Fibroblast of lung (primary cell): ENCODE measurements at places on chromosomes 16 and 17. TPM values are rescaled to one million over a fixed set of nuclear protein-coding genes. Genes with fewer than 3 reads are reported as not detected.

DNA sequence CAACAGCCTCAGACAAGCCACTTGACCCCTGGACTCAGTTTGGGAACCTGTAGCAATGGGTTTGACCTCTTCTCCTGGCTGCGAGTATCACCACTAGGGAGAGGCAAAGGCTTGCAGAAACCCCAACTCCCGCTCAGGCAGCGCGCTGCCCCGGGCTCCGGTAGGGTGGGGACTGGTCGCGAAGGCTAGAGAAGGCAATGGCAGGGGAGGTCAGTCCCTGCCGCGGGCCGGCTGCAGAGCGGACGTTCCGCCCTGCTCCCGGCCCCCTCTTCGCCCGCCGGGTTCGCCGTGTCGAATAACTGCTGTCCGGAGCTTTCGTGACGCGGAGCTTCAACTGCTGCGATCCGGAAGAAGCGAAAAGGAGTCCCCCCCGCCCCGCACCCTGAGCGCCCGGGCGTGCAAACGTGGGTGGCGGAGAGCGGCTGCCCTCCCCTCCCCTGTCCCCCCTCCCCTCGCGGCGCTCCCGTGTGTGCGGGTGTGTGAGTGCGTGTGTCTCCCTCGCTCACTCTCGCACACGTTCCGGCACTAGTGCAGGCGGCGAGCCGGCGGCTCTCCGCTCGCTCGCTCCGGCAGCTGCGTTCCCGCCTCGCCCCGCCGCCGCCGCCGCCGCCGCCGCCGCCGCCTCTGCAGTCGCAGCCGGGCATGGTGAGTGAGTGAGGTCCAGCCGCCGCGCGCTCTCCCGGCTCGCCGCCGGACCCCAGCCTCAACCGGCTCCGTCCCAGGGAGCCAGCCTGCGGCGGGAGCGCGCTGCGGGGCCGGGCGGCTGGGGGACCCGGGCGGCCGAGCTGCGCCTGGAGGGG is 772 bp upstream of the SHISA6 start:
- DNase-seq: no peak

The NLRC3 gene
- total RNA-seq: under 0.01 and 0.17 TPM in 2 replicates

GRCh38 chr17:13671341-13671740 is 69.6 kb upstream of the HS3ST3A1 start:
- no peak for DNase-seq

DNA sequence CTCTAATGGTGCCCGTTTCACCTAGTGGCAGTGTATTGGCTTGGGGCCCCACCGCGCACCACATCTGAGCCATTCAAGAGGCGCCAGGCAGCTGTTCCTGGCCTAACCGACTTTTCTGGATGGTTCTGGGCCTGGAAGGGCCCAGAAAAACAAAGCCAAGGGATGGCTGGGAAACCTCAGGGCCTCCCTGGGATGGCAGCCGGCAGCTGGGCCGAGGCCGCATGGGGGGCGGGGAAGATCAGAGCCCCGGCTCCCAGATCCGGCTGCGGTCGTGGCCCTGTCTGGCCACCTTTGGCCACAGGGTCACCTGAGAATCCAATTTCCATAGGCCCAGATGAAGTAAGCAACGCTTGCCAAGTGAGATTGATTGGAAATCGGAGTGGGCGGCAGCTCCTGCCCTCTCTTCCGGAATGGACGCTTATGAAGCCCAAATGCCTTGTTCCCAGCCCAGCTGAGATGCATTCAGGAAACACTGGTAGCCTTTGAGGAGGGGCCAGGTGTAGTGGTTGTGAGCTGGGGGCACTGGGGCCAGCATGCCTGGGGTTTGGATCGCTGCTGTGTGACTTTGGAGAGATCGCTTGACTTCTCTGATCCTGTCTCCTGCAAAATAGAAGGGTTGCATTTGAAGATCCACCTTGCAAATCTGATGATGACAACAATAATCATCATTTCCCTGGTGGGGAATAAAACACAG is 163.8 kb upstream of the GSE1 start:
- no peak for DNase-seq

The KCNG4 gene
- not detected in 2 replicates for total RNA-seq

GRCh38 chr16:68279726-68280558 is 15.6 kb downstream of the SLC7A6 start:
- no peak for DNase-seq

DNA sequence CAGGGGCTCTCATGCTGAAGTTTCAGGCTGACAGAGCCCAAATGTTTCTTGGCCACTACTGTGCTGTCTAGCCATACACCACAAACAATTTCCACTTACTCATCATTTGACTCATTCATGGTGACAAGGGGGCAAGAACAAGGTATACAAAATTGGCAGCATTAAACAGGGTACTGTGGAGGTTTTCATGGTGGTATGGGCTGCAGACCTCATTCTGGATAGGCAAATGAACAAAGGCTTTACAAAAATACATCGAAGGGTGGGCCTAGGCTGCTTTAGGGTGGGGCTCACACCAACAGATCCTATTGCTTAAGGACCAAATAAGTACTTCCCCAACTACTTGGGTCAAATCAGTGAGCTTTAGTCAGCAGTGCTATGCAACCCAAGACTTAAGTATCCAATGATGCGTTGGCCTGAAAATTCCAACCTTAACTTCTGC is 53.0 kb downstream of the N4BP1 start:
- peak; percentile 85 for DNase-seq

The KRT15 gene
- 0.17 TPM in 1 of 2 replicates, not detected in the other for total RNA-seq

The P2RX5 gene
- 0.99 and 1.0 TPM in 2 replicates for total RNA-seq

DNA sequence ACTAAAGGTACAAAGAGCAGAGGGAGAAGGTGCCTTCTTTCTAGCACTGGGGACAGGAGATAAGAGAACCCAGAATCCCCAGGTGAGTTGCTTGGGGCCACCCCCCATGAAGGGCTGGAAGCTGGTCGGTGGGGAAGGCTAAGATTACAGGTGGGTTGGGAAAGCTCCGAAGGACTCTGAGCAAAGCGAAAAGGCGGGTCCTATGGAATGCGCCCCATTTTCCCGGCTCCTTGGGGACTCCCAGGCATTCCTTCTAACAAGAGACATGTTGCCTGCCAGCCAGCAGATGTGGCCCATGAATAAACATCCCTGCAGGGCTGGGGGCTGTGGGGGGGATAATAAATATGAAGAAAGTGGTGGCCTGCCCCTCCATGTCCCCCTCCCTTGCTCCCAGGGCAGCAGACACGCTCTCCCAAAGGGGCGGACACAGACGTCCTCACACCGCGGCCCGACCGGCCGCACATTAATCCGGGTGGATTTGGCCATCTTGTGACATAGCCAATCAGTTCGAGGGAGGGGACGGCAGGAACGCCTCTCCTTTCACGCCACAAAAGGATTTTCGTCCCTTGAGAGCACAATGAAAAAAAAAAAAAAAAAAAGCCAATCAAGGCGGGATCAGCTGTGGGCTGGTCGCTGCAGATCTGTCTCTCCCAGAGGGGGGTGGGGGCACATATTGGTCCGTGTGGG is 98.5 kb downstream of the SOX9 start:
- DNase-seq: peak; percentile 11

The ABAT gene
- total RNA-seq: 1.3 and 1.8 TPM in 2 replicates

GRCh38 chr17:72122010-72122764 is 1.4 kb downstream of the SOX9 start:
- peak; percentile 64 for DNase-seq

The ANKFY1 gene
- 33.9 and 34.0 TPM in 2 replicates for total RNA-seq

DNA sequence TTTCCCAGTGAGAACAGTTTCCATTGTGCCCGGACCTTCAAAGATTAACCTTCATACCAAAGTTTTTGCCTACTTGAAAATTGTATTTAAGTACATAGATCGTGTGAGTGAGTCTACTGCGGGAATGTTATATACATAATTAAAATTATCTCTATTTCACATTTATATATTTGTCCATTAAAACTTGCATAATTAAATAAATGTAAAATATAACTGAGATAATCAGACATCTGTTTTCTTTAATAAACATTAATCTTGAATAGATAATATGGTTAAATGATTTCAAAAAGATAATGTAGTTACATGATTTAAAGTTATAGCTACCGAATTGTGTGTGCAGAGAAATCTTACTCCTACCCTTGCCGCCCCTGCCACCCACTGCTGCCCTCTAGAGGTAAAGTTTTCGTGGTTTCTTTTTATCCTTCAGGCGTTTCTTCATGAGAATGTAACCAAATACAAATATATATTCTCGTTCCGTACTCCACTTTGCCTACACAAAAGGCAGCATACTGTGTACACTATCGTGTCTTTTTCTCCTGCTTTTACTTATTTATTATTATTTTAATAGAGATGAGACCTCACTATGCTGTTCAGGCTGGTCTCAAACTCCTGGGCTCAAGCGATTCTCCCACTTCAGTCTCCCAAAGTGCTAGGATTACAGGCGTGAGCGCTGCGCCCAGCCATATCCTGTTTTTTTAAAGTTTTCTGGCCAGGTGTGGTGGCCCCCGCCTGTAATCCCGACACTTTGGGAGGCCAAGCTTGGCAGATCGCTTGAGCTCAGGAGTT is 35.6 kb downstream of the RPA1 start:
- DNase-seq: peak; percentile 4

The DPEP3 gene
- not detected in 2 replicates for total RNA-seq

- peak; percentile 40 for DNase-seq
Observed at GRCh38 chr16:24858219-24859041, 12.7 kb downstream of the SLC5A11 start.

DNA sequence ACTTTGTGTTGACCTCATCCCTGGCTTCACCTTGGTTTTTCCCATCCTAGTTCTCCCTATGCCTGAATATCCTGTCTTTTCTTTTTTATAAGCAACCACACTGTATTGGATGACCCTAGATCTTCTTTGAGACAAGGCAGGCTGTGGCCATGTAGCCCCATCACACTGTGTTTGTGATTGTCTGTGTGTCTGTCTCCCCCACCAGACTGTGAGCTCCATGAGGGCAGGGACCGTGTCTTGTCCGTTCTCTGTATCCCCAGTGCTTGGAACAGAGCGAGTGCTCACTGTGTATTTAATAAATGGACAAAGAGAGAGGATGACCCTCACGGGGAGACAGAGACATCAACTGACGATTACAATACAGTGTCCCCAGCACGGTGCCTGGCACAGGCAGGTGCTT is 7.1 kb downstream of the SLC25A39 start:
- DNase-seq: no peak

GRCh38 chr17:36899250-36900159 is 37.8 kb upstream of the LHX1 start:
- DNase-seq: no peak

The ARHGAP44 gene
- total RNA-seq: 1.5 and 1.7 TPM in 2 replicates

- no peak for DNase-seq
Observed at GRCh38 chr16:175011-175949, 1.2 kb upstream of the HBA1 start.

The OTOP2 gene
- not detected in 2 replicates for total RNA-seq

GRCh38 chr17:32865141-32865540 is 11.8 kb downstream of the MYO1D start:
- no peak for DNase-seq

DNA sequence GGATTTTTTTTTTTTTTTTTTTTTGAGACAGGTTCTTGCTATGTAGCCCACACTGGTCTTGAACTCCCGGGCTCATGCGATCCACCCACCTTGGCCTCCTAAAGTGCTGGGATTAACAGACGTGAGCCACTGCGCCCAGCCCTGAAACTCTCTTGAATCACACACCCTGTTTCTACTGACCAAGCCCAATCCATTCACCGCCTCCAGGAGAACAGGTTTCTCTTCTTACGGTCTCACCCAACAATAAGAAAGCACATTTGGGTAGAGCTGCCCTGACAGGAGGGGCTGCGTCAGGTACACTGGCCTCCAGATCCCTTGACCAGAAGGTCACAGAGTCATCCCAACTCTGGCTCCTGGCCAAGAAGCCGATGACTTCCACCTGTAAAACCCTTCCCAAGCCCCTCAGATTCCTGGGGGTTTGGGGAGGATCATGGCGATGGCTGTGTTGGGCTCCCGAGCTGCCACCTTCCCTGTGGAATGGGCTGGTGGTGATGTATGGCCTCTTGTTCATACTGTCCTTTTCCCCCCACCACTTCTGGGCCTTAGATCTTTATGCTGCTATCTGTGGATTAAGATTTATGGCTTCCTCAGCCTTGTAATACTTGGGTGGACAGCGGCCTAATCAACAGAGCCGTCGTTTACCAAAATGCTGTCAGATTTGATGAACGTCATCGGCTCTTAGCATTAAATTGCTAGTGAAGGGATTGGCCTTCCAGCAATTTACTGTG is 89.1 kb downstream of the KATNIP start:
- DNase-seq: no peak

DNA sequence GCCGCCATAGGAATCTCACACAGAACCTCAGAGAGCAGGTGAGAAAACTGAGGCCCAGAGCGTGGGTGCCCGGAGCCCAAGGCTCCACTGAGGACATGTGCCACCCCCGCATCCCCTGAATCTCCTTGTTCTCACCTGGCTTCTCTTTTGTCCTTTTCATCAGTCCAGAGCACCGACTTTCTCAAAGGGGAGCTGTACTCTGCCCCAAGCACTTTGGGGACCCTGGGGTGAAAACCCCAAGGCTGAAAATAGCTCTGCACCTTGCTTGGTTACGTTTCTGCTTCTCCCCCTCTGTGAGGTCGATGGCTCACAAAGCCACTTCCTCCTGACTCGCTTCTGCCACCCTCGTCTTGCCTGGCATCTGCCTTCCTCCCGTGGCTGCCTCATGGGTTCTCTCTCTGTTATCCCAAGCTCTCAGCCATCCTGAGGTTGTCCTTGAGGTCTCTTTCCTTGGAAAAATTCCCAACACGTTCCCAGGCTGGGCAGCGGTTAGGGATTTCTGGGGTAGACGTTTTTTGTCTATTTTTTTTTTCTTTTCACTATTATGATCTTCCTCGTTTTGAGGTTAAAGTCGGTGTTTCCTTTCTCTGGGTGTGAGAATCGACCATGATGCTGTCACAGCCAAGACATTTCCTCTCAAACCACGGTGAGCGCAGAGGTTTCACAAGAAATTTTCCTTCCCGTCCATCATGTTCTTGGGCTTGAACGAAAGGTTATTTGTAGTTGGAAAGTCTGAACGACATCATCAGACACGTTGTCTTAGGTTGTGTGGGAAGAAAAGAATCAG is 37.2 kb downstream of the IRF8 start:
- DNase-seq: no peak

The OR1G1 gene
- not detected in 2 replicates for total RNA-seq

The MCRIP1 gene
- total RNA-seq: 108 and 118 TPM in 2 replicates

The MAPK7 gene
- 10.3 and 18.8 TPM in 2 replicates for total RNA-seq

DNA sequence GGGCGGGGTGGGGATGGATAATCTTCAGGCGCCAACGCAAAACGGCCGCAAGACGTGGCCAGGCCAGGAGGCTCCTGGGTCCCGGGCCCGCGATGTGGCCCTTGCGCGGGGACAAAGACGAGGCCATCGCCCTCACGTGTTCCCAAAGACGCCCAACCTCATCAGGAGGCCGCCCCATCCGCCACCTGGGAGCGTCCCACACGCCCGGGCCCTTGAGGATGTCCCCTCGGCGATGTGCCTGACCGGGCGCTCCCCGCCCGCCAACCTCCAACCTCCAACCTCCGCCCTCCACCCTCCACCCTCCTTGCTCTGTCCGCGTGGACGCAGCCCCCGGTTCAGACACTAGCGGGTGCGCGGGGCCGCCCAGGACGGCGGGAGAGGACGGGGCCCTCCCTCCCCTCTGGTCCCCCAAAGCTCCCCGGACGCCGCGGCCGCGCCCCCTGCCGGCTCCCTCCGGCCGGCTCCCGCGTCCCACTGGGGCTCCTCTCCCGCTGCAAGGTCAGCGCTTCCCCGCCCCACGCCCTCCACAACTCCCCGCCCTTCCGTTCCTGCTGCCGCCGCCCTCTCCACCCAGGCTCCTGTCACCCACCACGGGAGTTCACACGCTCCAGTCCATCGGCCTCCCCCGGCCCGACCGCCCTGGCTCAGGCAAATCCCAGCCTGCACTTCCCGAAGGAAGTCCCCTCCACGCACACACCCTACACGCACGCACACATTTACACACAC is 250.8 kb upstream of the RPL38 start:
- DNase-seq: no peak
